Esophagus squamous epithelium (tissue), 5 donors: ENCODE measurements at places on chromosomes 11 and 22.

DNA sequence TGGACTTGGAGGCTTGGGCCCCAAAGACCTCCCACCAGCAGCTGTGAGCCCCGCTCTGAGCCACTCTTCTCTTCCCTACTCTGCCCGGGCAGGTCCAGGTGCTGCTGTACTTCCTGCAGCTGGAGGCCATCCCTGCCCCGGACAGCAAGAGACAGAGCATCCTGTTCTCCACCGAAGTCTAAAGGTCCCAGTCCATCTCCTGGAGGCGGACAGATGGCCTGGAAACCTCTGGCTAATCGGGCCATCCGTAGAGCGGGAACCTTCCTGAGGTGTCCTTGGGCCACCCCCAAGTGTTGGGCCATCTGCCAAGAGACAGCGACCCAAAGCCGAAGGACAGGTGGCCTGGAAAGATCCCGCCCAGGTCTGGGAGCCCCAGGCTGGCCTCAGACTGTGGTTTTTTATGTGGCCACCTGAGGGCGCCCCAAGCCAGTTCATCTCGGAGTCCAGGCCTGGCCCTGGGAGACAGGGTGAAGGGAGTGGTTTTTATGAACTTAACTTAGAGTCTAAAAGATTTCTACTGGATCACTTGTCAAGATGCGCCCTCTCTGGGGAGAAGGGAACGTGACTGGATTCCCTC, 135.1 kb downstream of the BCR start:
- DNase-seq, result no peak

DNA sequence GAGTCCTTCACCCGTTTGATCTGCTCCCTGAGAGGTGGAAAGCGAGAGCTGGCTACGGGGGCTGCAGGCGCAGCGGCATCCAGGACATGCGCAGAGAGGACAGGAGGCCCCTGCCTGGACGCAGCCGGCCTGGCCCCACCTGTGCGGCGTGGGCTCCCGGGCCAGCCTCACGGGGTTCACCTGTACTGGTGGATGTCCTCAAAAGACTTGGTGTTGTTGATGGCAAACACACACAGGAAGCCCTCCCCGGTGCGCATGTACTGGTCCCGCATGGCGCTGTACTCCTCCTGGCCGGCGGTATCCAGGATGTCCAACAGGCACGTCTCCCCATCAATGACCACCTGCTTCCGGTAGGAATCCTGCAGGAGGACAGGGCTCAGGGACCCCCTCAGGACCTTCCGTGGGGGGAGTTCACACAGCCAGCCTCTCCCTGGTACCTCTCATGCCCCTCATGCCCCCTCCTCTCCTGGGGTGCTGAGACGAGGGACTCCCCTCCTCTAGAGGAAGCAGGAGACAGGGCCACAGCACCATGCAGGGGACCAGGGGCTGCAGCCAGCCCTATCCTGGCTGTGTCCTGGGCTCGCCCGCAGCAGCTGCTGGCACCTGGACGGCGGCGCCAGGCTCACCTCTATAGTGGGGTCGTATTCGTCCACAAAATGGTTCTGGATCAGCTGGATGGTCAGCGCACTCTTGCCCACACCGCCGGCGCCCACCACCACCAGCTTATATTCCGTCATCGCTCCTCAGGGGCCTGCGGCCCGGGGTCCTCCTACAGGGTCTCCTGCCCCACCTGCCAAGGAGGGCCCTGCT, 1.6 kb downstream of the HRAS start:
- no peak for DNase-seq

DNA sequence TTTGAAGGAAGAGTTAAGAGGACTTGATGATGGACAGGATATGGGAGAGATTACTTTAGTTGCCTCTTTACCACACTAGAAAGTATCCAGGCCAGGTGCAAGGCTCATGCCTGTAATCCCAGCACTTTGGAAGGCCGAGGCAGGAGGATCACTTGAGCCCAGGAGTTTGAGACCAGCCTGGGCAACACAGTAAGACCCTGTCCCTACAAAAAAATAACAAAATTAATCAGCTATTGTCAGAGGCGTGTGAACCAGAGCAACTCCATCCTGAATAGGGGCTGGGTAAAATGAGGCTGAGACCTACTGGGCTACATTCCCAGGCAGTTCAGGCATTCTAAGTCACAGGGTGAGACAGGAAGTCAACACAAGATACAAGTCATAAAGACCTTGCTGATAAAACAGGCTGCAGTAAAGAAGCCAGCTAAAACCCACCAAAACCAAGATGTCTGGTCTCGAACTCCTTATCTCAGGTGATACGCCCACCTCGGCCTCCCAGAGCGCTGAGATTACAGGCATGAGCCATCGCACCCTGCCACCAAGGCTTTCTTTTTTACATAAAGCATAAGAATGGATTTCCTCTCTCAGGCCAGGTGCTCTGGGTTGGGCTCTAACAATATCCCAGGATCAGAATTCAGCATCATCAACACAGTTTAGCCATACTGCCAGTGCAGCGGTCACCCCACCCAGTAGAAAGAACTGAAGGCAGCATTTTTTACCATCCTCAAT, 17.8 kb downstream of the PI4KA start:
- no peak for DNase-seq

- no peak for DNase-seq
Observed at GRCh38 chr11:33913991-33914390, 22.1 kb upstream of the LMO2 start.

DNA sequence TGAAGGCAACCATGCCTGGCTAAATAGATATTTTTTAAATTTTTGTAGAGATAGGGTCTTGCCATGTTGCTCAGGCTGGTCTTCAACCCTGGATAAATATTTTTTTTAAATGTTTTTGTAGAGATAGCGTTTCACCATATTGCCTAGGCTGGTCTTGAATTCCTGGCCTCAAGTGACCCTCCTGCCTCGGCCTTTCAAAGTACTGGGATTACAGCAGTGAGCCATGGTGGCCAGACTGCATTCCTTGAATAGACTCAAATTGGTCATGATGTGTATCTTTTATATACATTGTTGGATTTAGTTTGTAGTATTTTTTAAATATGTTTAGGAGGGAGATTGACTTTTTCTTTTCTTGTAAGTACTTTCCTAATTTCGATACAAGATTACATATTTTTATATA, 325.7 kb upstream of the C11orf87 start:
- DNase-seq, result no peak

DNA sequence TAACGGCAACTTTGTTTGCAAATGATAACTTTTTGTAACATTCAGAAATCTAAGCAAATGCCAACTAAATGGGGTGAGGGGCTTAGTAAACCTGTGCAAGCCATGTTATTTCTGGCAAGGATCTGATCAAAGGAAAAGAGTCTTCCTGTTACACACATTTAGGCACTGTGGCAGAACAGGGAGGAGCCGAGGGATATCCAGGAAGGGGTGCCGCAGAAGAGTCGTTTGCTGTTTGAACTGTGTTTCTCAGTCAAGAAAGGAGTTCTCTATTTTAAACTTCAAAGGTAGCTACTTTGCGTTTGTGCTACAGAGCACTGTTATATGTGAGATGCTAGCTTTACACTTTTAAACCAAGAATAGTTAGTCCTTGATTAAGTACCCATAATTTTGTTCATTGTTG, 175.5 kb downstream of the ETS1 start:
- no peak for DNase-seq

DNA sequence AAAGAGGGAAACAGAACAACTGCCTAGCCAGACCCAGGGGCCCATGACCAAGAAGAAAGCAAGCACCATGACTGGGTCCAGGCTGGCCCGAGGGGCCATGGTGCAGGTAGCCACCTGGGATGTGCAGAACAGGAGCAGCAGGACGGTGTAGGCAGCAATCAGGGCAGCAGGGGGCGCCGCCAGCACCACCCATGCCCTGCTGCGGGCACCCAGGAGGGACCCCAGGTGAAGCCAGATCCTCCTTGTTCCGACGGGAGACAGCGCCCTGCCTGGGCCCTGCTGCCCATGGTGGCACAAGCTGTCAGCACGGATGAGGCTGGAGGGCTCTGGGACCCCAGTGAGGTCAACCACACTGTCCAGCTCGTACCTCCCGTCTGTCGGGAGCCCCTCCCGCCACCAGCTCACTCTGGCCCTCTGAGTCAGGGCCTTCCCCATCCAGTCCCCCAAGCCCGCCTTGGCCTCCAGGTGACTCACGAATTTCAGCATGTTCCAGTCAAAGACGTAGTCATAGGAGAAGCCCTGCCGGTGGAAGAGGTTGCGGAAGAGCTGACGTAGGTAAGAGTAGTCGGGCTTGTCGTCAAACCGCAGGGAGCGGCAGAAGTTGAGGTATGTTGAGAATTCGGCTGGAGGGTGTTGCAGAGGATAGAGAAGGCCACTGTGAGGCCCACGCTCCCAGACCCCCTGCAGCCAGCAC, 18.8 kb downstream of the CSNK1E start:
- DNase-seq, result no peak

- no peak for DNase-seq
Observed at GRCh38 chr22:22410121-22410520, 98.4 kb downstream of the ZNF280B start.

- no peak for DNase-seq
Observed at GRCh38 chr22:47288680-47289079, 526.2 kb downstream of the TBC1D22A start.

- DNase-seq, result no peak
Observed at GRCh38 chr11:45252134-45252856, 33.8 kb downstream of the SYT13 start.

DNA sequence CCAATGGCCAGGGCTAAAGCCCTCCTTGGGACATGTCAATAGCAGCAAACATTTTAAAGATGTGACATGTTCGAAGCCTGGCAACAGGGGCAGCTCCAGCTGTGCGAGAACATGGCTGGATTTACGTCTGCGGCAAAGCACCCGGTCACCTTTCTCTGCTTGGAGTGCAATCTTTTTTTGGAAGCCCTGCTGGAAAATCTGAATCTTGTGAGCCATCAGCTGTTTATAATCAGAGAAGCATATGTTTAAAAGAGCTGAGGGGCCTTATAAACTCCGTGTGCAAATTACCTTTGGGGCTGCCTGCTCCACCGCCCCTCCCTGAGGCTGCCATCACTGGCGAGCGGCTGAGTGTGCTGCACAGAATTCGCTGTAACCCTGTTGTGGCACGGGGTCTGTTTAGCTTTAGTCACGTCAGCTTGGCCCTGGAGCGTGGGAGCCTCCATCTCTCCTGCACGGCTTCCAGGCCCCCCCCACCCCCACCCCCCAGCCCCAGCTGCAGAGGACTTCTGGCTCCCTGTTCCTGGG, 9.0 kb upstream of the KCNQ1OT1 start:
- DNase-seq, result no peak

- DNase-seq, result no peak
Observed at GRCh38 chr11:297586-298405, 1.5 kb downstream of the IFITM5 start.

DNA sequence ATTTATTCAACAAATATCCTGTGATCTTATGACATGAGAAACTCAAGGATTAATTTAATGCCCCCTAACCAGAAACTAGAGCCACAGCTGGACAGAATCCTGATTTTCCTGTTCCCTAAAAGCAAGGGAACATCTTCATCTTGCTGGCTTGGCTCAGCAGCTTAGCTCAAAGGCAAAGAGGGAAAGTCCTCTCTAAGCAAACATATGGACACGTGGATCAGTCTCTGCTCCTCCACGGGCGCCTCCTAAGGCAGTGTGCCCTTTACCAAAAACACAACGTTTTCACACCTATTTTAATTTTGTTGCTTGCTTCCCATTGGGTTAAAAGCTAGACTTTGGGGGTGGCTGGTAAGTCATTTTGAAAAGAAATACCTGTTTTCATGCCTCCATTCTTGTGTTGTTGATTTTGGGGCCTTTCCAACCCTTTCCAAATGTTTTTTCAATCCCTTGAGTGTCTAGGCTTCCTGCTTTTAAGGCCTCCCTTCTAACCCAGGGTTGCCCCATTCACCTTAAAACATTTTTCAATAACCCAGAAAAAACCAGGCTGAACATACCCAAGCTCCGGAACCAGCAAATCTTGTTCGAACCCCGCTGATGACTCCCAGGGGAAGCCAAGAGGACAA, 15.5 kb downstream of the SLC1A2 start:
- DNase-seq, result no peak

- no peak for DNase-seq
Observed at GRCh38 chr11:110883256-110883655, 171.0 kb upstream of the ARHGAP20 start.

DNA sequence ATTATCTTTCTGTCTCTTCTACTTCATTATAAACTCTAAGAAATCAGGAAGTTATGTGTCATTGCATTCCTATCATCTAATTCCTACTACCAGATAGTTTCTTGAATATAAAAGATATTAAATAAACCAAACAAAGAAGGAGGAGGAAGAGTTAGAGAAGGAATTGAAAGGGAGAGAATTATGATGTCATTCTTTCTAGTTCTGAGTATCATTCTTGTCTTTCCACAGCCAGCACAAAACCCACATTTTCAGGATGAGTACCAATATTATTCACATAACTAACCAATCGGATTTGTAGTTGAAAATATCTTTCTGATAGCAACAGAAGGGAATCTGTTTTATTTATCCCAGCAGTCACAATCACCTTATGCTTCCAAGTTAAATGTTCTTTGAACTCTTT, 13.3 kb downstream of the MS4A13 start:
- DNase-seq, result no peak

DNA sequence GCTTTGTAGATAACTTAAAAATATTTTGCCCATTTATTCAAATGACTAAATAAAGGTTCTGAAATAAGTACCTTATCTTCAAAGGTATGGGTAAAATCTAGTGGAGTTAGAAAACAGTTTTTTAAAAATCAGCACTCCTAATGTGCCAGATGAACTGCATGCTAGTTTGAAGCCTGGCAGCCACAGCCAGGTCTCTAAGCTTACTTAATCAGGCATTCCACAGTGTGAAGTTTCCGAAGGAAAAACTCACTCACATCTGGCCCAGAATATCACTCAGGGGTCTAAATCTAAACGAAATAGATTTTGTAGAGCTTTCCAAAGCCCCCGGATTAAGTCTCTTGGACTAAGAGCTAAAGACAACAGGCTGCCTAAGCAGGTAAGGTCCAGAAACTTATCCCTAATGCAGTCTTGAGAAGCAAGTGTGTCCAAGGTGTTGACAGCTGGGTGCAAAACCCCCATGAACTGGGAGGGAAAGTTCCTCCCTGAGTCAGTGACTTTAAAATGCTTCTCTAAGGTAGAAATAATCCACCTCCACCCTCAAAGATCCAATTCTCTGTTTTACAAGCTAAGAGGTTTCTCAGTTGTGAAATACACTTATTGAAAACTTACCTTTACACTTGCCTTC, 157.6 kb downstream of the FCHSD2 start:
- DNase-seq, result no peak

GRCh38 chr11:45806072-45806933, 1.4 kb downstream of the SLC35C1 start:
- no peak for DNase-seq

- no peak for DNase-seq
Observed at GRCh38 chr11:26032241-26032640, 299.7 kb upstream of the ANO3 start.

GRCh38 chr11:76041208-76041607, 165.1 kb downstream of the WNT11 start:
- no peak for DNase-seq

GRCh38 chr11:36743039-36743438, 145.0 kb upstream of the RAG2 start:
- DNase-seq, result no peak

GRCh38 chr11:76239483-76240160, 33.3 kb upstream of the WNT11 start:
- DNase-seq, result no peak

DNA sequence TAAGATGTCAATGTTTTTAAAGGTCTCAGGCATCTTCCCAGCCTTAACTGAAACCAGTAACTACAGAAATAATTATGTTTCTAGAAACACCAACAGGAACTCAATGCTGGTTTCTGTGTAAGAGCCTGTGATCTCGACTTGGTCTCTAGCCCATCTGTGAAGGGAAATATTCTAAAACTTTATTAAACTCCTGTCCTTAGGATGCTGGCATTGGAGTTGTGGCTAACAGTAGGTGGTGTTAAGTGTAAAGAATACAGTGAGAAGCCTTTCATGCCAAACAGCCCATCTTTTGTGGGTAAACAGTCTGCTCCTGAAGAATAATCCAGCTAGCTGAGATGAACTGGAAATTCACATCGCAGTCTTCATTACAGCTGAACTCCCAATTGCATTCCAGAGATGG, 133.2 kb downstream of the ADAMTS15 start:
- DNase-seq, result no peak
